Right renal cortex interstitium (tissue), 3 donors: ENCODE measurements at places on chromosomes 1 and 21. TPM values are rescaled to one million over a fixed set of nuclear protein-coding genes. Genes with fewer than 3 reads are reported as not detected.

GRCh38 chr21:43917515-43918384 lies 52.7 kb downstream of the AGPAT3 start:
- DNase-seq = no peak

- DNase-seq = no peak
Measured at GRCh38 chr1:159866905-159867663, 4.6 kb upstream of the VSIG8 start.

GRCh38 chr1:172239901-172240300 lies 180.6 kb upstream of the C1orf105 start:
- DNase-seq = no peak

DNA sequence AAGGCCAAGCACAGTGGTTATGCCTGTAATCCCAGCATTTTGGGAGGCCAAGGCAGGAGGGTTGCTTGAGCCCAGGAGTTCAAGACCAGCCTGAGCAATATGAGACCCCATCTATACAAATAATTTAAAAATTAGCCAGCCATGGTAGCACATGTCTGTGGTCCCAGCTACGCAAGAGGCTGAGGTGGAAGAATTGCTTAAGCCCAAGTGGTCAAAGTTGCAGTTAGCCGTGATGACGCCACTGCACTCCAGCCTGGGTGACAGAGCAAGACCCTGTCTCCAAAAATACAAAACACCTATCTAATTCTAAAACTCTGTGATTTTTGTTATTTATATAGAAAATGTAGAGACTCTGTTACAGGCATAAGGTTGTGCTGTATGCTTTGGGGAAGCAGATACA lies 44.2 kb upstream of the ZYG11A start:
- no peak for DNase-seq

- DNase-seq = no peak
Measured at GRCh38 chr1:148318904-148319242, 164.2 kb downstream of the PPIAL4G start.

GRCh38 chr1:189658381-189658780 lies 819.3 kb downstream of the BRINP3 start:
- DNase-seq = no peak

DNA sequence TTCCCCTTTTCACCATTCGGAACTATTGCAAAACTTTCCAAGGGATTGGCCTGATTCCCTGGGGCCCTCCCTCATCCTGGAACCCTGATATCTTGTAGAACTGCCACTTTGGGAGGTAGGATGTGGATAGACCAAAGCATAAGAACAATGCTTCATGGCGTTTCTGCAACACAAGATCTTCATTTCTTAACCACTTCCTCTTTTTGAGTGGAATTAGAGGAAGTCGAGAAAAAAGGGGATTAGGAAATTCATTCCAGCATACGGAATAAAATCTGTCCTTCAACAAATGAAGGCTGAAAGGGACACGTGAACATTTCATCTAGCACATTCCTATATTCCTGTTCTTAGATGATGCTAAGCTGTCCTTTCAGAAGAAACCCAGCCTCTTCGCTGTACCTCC lies 149.3 kb downstream of the HUNK start:
- no peak for DNase-seq

DNA sequence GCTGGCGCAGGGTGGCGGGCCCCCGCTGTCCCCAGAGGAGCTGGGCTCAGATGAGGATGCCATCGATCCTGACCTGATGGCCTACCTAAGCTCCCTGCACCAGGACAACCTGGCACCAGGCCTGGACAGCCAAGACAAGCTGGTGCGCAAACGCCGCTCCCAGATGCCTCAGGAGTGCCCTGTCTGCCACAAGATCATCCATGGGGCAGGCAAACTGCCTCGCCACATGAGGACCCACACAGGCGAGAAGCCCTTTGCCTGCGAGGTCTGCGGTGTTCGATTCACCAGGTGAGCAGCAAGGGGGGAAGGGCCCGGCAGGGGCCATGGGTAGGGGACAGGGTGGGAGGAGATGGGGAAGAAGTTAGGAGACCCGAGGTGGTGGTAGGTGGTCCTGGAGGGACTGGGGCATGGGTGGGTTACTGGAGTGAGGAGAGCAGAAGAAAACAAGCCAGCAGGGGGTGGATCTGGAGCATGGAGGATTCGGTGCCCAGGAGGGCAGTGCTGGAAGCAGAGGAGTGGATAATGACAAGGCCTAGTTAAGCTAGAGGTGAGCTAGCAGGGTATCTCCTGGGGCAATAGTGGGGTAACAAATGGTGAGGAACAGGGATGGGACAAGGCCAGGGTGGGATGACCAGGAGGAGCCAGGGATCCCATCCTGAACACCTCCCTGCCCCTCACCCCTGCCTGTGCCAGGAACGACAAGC lies 13.1 kb downstream of the ZBTB7B start:
- DNase-seq = no peak

GRCh38 chr1:85062425-85063026 lies 14.2 kb upstream of the MCOLN3 start:
- DNase-seq = no peak

Gene ZFP69
- 9.4 TPM for polyA plus RNA-seq

Gene TCEA3
- 32.3 TPM for polyA plus RNA-seq

Gene PATJ
- 42.9 TPM for polyA plus RNA-seq

Gene CFHR1
- 0.22 TPM for polyA plus RNA-seq

Gene ANGPTL1
- polyA plus RNA-seq = 7.8 TPM
